H1 (cell line): ENCODE measurements at places on chromosomes 13 and 19.

GRCh38 chr19:14366529-14366928 lies 14.7 kb upstream of the ADGRE5 start:
- DNase-seq, result peak; percentile 93

GRCh38 chr13:24308488-24309020 lies 826 bp upstream of the C1QTNF9 start:
- no peak for DNase-seq

DNA sequence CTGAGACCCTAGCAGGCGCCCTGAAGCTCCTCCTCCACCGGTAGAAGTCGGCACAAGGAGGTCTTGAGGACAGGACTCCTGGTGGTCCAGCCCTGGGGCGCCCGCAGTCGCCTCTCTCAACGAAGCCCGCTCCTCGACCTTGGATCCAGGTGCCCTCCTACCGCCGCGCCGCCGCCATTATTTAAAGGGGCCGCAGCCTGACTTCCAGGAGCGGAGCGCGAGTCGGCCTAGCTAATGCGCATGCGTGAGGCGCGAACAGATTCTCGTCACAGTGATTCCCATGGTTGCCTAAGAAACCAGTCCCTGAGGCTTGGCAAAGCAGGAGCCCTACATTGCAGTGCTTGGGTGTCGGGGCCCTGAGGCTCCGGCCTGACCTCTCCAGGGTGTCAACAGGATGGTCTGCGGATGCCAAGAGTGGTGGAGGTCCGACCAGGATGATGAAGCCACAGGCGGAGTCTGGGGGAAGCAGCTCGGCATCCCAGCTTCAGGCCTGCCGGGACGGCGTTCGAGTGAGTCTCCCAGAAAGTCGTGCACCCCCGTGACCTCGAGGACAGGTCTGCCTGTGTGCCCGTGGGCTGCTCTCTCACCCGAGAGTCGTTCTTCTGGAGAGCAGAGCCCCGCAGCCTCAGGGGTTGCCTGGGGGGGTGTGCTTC lies 66.0 kb upstream of the ZNF420 start:
- DNase-seq, result no peak

- DNase-seq, result no peak
Observed at GRCh38 chr19:4086411-4086867, 19.7 kb upstream of the ZBTB7A start.

- DNase-seq, result no peak
Observed at GRCh38 chr19:42436006-42436405, 6.7 kb downstream of the CXCL17 start.

DNA sequence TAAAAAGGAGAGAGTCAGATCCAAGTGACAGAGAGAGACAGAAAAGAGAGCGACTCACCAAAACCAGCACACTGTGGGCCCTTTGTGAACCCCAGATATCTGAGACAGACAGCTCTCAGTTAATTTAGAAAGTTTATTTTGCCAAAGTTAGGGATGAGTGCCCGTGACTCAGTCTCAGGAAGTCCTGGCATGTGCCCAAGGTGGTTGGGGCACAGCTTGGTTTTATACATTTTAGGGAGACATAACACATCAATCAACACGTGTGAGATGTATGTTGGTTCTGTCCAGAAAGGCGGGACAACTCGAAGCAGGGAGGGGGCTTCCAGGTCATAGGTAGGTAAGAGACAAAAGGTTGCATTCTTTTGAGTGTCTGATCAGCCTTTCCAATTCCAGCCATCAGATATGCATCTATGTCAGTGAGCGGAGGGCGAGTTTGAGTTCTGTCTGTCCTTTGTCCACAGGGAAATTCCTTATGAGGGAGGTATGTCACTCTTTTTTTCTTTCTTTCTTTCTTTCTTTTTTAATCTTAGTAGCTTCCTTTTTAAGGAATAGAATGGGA lies 37.2 kb upstream of the ATP11A start:
- DNase-seq, result no peak

GRCh38 chr13:50916701-50917184 lies 7.2 kb downstream of the RNASEH2B start:
- no peak for DNase-seq

- DNase-seq, result no peak
Observed at GRCh38 chr19:35348911-35349611, 1.4 kb downstream of the FFAR1 start.

DNA sequence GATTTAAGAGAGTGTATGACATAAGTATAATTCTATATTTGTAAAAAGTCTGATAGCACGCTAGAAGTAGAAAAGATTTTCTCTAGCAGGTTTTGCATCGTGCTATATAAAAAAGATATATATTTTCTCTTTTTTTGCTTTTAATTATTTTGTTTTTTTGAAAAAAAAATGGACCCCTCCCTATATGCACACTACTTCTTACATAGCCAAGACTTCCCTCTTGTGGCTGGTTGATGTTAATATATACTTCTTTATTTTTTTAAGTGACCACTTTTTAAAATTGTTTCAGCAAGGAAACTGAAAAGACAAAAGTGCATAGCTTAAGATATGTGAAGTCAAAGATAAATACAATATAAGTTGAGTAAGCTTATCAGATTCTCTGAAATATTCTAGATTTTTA lies 1202.8 kb downstream of the DIAPH3 start:
- no peak for DNase-seq

DNA sequence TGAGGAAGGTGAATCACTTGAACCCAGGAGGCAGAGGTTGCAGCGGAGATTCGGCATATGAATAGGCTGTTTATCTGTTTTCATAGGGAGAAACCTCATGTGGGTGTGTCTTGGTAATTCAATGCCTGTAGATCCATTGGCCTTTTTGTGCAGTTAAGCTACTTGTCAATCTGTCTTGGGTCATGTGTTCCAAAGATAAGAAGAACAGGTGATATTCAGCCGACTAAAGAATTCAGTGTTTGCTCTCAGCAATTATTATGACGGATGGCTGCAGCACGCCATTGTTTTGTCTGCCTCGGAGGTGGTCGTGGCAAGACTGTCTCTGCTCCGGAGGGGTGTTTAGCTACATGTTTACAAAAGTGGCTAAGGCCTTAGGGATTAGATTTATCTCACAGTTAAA lies 573.0 kb upstream of the PCDH9 start:
- no peak for DNase-seq

GRCh38 chr13:79084802-79085424 lies 321.1 kb downstream of the RBM26 start:
- no peak for DNase-seq

- DNase-seq, result no peak
Observed at GRCh38 chr13:99044764-99045163, 66.9 kb upstream of the DOCK9 start.

- DNase-seq, result peak; percentile 94
Observed at GRCh38 chr19:55632463-55632834, 8.1 kb upstream of the ZNF784 start.

DNA sequence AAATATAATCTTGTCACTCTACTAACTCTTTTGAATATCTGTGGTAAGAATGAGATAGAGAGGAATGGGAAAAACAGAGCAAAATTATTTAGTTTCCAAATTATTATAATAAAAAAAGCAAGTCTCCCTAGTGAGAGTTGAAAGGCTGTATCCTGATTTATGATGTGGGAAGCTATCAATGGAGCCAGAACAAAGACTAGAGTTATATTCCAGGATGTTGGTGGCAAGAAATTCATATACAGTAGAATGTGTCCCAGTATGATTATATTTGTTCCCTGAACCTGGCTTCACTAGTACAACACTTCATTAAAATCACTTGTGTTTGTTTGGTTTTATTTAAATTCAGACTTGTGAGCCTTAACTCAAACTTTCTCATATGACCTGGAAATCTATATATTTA lies 630.3 kb downstream of the GPC5 start:
- DNase-seq, result no peak

GRCh38 chr13:99798756-99799155 lies 172.8 kb downstream of the ZIC5 start:
- DNase-seq, result no peak

- DNase-seq, result no peak
Observed at GRCh38 chr13:27001705-27002104, 169.9 kb downstream of the USP12 start.

- DNase-seq, result peak; percentile 57
Observed at GRCh38 chr19:47729468-47729798, 15.9 kb upstream of the NOP53 start.

- no peak for DNase-seq
Observed at GRCh38 chr19:45901432-45901911, 941 bp downstream of the MYPOP start.

DNA sequence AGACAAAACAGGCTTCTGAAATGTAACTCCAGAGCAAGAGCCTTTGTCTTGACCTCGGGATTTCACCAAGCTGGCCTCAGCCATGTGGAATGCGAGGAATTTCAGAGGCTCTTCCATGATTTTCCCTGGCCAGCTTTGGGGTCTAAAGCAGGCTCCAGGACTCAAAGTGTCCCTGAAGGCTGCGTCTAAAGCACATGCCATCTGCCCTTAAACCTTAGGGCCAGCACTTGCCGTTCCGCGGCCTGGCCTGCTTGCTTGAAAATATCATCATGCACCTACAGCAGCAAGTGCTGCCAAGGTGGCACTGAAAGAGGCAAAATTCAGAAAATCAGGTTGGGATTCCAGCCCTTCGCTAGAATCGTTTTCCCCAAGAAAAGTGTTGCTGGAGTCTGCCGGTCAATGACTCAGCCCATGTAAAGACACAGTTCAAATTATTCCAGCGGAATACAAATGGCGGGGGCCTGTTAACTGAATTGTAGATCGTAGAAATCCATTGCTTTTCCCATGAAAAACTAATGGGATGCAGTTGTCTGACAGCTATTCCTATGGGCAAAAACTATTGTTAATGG lies 105.7 kb upstream of the RAP2A start:
- no peak for DNase-seq

DNA sequence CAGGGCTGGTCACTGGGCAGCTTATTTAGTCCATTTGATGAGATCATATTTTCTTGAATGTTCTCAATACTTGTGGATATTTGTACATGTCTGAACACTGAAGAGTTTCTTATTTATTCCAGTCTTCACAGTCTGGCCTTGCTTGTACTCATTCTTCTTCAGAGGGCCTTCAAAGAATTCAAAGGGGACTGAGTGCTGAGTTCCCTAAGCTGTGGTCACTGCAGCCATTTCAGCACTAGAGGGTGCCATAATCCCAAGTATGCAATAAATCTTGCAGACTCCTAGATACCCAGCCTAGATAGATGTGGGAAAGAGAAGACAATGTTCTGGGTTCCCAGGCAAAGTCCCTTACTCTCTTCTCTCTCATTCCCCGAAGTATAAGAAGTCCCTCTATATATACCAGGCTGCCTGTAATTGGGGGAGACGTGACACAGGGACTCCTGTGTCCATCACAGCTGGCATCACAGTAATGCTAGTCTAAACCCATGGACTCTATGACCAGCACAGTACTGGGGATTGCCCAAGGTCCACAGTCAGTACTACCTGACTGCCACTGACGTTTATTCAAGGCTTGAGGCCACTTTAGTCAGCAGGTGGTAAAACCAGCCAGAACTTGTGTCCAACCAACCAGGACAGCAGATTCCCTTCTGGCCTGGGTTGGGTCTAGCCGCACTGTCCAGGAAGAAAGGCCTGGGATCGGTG lies 8.9 kb upstream of the VN1R1 start:
- peak; percentile 56 for DNase-seq

DNA sequence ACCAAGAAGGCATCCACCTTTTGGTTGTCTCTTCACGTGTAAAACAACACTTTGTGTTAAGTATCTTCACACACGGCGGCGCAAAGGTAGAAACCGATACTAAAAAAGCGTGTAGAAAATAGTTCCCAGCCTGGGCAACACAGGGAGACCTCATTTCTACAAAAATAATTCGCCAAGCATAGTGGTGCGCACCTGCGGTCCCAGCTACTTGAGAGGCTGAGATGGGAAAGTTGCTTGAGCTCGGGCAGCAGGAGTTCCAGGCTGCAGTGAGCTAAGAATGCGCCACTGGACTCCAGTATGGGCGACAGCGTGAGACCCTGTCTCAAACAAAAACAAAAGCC lies 573 bp upstream of the ERCC5 start:
- DNase-seq, result no peak

DNA sequence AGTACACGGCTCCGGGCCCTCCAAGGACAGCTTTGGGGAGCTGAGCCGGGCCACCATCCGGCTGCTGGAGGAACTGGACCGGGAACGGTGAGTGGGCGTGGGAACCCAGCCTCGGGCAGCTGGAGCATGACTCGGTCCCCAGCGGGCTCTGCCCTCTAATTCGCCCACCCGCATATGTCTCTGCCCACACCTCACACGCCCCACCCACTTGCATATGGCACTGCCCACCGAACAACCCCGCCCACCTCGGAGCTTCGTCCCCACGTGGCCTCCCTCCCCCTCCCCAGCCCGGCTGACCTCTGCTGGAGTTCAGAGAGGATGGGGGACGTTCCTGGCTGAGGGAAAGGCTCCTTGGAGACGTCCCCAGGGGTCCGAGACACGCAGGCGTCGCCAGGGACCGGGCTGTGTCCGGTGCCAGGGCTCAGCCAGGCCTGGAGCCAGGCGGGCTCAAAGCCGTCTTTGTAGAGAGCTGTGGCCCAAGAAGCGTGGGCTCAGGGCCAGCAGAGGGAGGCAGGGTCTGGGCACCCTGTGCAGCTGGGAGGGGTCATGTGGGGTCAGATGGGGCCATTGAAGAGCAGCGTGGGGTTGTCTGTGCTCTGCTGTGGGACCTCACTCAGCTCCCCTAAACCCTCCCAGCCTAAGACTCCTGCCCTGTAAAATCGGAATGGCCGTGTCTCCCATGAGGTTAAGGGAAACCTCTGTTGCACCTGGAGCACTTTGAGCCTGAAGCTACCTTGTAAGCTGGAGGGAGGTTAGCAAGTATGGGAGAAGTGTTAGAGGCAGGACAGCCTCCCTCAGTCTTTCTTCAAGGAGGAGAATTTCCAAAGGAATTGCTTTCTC lies 3.8 kb downstream of the APC2 start:
- no peak for DNase-seq

GRCh38 chr19:18020212-18021085 lies 12.5 kb downstream of the ARRDC2 start:
- DNase-seq, result no peak

GRCh38 chr13:40662866-40663265 lies 3.6 kb downstream of the FOXO1 start:
- no peak for DNase-seq

DNA sequence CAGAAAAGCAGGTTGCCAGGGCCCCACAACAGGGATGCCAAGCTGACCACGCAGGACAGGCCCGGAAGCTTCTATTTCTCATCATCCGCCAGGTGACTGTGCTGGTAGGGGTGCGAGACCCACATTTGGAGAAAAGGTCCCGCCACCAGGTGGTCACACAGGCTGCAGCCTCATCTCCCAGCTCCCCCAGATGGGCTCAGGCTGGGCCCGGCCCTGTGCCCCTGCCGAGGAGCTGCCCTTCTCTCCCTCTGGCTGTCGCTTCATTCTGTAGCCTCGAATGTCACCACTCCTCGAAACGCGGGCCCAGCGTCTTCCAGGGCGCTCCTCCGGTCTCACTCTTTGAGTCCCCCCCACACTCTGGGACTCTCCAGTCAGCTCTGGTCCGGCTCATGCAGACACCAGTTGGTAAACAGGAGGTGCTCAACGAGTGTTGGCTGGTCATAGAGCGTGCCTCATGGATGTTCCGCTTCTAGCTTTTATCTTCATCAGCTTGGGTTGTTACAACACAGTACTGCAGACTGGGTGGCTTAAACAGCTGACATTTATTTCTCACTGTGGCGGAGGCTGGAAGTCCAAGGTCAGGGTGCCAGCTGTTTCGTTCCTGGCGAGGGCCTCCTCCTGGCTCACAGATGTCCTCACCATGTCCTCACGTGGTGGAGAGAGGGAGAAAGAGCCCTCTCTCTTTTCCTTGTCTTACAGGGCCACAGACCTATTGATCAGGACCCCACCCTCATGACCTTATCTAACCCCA lies 87.1 kb downstream of the TEX29 start:
- no peak for DNase-seq
